ENCODE measurements at places on chromosomes 7 and 10.
A peak's percentile ranks its signal among the peaks of the same experiment; 100 is the strongest.

DNA sequence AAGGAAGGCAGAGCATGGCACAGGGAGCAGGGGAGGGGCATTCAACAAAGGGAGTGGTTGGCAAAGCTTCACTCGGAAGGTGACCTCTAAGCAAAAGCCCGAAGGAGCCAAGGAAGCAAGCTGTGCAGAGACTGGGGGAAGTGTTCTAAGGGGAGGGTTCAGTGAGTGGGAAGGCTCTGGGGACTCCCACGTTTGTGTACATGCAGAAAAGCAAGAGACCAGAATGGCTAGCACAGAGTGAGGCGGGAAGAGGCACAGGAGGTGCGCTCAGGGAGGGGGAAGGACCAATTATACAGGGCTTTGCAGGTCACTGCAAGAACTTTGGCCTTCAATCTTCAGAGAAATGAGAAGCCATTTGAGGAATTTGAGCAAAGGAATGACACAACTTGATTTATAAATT, 7.4 kb downstream of the ARHGAP21 start:
- DNase-seq = no peak

DNA sequence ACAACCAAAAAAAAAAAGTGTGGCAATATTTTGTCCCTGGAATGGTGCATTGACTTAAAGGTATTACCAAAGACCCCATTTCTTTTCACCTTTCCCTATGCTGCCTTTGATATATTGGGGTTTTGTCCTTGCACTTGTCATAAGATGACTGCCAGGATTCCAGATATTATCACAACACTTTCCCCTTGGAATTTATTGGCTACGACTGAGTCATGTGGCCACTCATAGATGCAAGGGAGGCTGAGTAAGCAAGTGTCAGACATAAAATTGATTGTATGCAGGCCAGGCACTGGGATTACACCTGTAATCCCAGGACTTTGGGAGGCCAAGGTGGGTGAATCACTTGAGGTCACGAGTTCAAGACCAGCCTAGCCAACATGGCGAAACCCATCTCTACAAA, 83.6 kb downstream of the PPP1R3C start:
- no peak for DNase-seq

DNA sequence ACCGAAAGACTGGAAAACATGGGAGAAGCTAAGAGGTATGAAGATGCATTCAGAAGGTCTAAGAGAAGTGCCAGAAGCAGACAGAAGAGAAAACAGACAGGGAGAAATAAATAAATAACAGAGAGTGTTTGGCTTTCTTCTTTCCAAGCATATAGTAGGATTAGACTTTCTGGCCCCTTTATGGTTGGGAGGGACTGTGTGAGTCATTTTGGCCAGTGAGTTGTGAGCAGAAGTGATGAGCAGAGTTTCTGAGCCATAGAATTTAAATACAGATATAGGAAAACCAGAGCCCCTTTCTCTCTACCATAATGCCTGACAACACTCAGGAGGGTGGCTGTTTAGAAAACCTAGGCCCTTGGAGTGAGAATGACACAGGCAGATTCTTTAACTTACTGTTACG, 171.0 kb downstream of the PPP1R17 start:
- DNase-seq = no peak

DNA sequence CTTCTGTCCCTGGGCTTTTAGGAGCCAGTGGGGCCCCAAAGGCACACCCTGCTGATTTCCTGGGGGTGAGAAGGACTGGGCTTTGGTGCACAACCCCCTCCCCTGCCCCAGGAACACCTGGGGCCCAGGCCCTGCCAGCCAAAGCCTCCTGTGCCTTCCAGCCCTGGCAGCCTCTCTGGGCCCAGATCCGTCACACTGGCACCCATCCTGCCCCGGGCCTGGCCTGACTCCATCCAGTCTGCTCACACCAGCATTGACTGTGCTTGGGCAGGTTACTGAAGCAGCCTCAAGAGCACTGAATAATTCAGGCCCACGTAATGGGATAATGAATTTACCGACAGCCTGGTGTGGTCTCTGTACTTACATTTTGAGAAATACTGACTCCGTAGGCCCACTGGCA, 12.0 kb upstream of the COMTD1 start:
- DNase-seq = no peak

DNA sequence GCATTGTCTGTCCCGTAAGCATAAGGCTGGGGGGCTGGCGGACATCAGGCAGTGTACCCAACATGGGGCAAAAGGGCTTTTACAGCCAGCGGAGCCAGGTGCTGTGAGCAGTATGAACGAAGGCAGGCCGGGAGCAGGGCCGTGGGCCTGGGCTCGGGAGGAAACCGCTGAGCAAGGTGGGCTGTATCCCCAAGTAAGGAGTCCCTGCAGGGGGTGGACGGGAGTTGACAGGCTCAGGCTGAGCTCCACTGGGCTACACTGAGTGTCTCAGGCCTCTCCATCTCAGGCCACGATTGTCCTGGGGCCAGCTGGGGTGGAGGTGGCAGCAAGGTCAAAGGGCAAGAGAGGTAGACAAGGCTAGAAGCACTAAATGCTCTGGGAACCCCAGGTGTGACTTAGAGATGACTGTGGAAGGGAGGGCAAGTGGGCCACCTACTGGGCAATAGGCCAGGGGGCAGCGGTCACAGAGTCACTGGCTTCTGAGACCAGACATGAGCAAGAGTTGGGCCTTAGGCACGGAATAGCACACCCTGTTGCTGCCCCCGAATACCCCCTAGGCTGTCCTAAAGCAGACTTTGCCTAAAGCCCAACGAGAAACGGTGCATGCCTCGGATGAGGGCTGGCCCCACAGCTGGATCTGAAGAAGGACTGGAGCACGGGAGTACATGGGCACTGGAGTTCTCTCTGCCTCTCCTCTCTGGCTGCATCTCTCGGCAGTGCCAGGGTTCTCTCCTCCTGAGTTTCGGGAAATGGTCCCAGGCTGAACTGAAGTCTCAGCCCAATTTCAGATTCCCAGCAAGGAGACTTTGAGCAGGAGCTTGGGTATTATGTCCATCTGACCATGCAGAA, 10.8 kb upstream of the RAMP3 start:
- no peak for DNase-seq

DNA sequence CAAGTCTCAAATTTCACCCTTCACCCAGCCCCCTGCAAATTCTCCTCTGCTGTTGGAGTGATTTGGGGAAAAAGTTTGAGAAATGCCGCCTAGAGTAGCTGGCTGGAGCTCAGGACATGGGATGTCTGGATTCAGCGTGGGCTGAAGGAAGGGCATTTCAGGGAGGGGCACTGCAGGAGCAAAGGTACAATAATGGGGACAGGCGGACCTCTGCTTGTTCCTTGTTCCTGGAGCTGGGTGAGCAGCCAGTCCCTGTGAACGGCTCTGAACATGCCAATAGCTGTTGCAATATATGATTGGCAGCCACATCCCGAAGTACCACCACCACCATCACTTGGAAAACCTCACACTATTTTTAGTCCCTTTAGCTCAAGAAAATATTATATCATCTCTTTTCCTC, 23.4 kb downstream of the ADRA2A start:
- no peak for DNase-seq

GRCh38 chr10:121405096-121405495, 193.1 kb downstream of the FGFR2 start:
- no peak for DNase-seq

DNA sequence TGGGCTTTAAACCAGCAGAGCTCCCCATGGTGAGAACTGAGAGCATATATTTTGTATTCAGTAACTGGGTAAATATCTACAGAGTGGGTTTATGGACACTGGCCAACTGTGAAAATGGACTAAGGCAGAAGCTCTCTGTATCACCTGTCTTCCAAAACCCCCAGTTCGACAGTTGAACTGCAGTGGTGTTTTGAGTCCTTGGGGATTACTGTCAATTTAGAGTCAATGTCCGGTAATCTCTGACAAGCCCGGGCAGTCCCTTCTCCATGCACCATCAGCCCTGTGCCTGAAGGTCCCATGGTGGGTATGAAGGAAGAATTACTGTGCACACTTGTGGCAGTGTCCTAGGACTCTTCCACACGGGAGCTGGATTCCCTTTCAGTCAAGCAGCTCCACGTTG, 235.0 kb downstream of the CCSER2 start:
- DNase-seq = no peak

DNA sequence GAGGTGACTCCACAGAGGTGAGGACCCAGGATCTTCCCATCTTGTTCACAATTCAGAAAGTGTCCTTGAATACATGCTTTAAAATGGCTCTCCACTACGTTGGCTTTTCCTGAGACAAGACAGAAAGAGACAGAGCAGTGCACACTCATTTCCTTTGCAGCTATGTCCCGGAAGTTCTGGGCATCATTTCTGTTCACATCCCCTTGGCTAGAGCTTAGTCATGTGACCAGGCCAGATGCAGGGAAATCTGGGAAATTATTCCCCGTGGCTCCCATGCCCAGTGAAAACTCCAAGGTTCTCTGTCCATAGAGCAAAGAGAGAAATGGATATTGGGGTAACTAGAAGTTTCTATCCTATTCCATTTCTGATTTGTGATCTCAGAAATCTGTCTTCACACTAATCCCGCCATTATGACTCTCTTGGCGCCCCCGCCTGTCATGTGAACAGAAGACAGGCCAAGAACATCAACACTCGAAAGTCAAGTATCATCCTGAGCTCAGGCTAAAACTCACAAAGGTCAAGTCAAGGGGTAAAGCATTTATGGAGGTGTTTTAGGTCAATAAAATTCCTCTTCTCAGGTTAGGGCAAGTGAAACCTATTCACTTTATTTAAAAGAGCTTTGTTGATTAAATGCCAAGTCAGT, 251.4 kb upstream of the HABP2 start:
- DNase-seq = no peak

DNA sequence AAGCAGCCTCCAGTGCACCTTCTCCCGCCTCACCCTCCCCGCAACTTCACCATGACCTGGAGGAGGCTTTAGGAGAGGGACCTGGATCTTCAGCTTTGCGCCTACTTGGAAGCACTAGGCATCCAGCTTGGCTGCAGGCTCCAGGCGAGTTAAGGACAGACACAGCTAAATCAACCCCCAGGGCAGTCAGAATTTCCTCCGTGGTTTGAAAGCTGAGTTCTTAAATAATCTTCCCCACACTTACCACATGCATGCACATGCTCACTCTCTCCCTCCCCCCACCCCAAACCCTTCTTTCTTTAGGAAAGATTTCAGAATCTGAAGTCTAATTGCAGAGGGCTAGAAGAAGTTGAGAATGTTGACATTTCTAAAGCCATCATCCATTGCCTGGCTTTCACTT, 36.7 kb upstream of the LRRC4 start:
- DNase-seq = peak; percentile 50
